ENCODE measurements at places on chromosomes 6 and 20. TPM values are rescaled to one million over a fixed set of nuclear protein-coding genes. Genes with fewer than 3 reads are reported as not detected.

DNA sequence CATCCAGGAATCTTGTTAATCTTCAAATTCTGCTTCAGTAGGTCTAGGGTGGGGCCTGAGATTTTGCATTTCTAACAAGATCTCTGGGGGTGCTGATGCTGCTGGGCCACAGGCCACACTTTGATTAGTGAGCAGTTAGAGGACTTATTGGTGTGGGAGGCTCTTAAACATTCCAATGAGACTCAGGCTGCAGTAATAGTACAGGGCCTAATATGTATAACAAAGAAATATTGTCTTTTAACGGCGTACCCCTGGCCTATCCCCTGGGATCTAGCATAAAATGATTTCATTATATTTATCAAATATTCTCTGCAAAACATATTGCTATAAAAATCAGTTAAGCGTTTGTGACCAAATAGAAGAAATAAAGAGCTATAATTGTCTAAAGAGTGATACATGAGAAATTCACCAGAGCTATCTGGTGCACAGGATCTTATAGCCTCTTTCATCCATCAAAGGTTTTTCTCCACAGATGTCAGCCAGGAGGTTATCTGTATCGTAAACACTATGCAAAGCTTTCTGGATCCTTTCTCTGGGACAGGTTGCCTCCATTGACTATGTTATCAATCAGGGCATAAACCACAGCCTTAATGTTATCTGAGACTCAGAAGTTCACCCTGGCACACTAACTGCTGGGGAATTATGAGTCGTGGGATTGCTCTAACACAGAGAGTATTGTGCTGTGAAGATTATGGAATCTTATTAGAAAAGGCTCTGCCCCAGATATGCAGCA lies 488.5 kb upstream of the MAP3K7 start:
- no peak for DNase-seq

The MOXD1 gene
- 19.0 TPM for total RNA-seq

DNA sequence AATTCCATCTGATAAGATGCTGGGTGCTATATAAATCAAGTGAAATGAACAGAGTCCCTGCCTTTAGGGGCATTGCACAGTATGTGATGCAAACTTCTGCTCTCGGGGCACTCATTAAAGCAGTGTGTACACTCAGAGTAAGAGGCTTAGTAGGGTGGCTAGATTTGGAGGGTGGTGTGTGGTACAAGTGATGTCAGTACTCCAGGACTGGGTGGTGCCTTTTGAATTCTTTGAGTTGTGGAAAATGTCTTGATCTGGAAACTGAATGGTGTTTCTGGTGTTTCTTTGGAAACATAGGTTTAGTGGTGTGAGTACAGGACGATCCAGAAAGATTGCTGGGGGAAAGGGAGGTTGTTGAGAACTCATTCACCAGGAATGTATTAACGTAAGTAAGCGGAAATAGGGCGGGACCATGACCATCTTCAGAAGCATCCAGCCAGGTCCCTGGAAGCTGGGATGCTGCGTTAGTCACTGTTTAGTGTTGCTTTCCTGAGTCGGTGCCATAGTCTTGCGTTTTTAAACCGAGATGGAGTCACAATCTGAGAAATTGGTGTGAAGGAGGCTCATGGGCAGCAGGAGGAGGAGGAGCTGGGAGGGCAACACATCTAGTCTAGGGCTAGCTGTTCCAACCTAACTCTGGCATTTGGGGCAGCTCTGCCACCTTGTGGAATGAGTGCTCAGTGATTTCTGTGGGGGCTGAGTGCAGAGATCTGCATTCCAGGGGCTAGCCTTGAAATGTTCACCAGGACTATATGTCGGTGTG lies 70.3 kb downstream of the SCAND1 start:
- peak; percentile 82 for DNase-seq

The BPI gene
- not detected for total RNA-seq

- no peak for DNase-seq
These were observed 49.2 kb upstream of the MLN start for GRCh38 chr6:33853026-33853425.

The NTSR1 gene
- total RNA-seq, result 0.07 TPM

The HDAC2 gene
- 150 TPM for total RNA-seq

The TTK gene
- total RNA-seq, result 45.2 TPM

The TAF11 gene
- total RNA-seq, result 30.3 TPM

The SOX12 gene
- 79.8 TPM for total RNA-seq

The ADGRG6 gene
- 8.7 TPM for total RNA-seq

The TAB2 gene
- total RNA-seq, result 39.0 TPM

DNA sequence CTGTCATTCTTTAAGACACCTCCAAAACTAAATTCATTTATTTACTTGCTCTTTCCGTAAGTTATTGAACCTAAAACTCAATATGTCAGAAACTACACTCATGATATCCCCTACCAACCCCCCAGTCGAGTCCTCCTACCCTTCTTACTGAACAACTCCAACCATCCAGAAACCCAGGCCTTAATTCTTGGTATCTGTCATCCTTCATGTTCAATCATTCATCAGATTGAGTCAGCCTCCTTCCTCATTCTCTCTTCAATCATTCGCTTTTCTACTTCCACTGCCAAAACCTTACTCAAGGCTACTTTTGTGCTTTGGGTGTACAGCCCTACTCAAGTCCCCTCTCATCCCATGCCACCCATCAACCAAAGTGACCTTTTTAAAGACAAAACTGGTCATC lies 95.7 kb downstream of the SMLR1 start:
- no peak for DNase-seq

DNA sequence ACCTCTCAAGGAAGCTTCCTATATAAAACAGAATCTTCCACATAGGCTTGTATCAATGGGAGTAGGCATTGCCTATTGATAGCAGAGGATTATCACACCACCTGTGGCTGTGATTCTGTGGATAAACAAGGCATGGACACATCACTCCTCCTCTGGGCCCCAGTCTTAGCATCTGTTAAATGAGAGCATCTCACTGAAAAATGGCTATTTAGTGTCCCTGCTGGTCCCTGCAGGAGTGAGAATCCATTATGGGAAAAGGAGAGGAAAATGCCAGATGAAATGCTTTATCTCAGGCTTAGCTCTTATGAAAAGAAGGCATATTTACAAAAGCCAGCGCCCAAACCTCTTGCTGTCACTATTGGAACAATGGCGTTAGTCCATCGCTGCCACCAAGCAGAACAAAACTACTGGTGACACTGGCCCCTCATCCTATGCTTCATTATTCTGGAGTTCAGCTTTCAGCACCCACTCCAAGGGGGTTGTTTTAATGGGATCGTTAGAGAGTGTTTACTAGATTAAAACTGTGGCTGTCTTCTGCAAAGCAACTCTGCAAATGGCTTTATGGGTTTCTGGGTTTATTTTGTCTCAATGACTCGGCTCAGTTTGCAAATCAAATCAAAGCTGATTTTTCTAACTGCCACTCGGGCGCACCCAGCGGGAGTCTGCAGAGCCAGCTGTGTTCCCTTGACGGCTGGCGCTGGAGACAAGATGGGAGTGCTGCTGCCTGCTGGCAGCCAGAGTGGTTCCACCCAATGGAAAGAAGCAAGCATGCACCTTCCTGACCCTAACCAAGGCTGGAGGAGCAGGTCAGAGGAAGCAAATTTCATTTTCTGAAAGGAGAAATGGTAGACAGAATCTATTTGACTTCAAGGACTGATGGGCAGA lies 658.8 kb upstream of the CHD6 start:
- no peak for DNase-seq

- no peak for DNase-seq
These were observed 248.2 kb downstream of the LAMA2 start for GRCh38 chr6:129130959-129131681.

The C6orf141 gene
- 0.54 TPM for total RNA-seq

DNA sequence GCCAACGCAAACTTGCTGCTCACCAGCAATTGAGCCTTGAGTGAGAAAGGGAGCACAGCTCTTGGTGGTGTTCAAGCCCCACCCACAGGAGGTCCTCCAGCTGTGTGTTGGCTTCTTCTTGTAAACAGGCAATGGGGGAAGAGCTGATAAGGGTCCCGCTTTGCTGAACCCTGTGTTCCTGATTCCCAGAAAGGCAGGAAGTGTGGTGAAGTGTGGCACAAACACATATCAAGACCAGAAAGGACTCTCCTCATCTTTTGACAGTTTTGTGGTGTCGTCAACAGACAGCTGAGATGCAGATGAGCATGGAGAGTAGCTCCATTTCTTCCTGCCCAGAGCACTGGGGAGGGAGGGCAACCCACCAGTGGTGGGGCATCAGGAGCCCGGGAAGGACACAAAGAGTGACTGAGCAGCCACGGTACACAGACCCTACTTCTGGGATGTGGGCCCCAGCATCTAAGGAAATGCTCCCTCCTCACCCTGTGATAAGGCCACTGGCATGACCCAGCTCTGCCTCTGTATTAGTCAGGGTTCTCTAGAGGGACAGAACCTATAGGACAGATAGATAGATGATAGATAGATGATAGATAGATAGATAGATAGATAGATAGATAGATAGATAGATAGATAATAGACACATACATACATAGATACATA lies 188.9 kb upstream of the TAB2 start:
- no peak for DNase-seq

The CENPW gene
- total RNA-seq, result 8.5 TPM

- peak; percentile 72 for DNase-seq
These were observed 11.1 kb upstream of the ARFGEF2 start for GRCh38 chr20:48910347-48910781.

- no peak for DNase-seq
These were observed 180.6 kb downstream of the PTPRK start for GRCh38 chr6:128339635-128340450.

- DNase-seq, result peak; percentile 46
These were observed 5.3 kb upstream of the CCM2L start for GRCh38 chr20:32004963-32005362.

The TRIM31 gene
- total RNA-seq, result not detected

- DNase-seq, result peak; percentile 41
These were observed 34.7 kb upstream of the TGM2 start for GRCh38 chr20:38199501-38200390.

DNA sequence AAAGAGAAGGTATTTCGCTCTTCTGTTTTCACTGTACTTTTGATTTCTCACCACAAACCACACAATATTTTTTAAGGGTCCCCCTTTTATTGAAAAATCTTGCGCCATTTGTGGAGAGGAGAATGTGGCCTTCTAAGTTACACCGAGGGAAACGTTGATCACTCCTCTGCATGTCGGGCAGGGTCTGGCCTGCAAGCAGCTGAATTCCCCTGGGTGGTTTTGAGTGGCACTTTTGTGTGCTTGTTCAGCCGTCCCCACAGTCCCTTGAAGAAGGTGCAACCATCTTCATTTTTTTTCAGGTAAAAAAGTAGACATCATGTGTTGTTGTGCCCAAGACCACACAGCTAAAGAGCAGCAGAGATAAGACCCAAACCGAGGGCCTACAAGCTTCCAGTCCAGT lies 6.1 kb downstream of the GPR31 start:
- no peak for DNase-seq

- DNase-seq, result no peak
These were observed 758.1 kb upstream of the EPHA7 start for GRCh38 chr6:94177429-94177828.

GRCh38 chr6:132865364-132865763 lies 51.0 kb downstream of the RPS12 start:
- no peak for DNase-seq

All from cardiac muscle cell (in vitro differentiated cells and primary cell).